ENCODE measurements at places on chromosomes 13 and 19.
A peak's percentile ranks its signal among the peaks of the same experiment; 100 is the strongest.

- no peak for DNase-seq
These were observed 47.5 kb downstream of the WASF3 start for GRCh38 chr13:26604784-26605545.

DNA sequence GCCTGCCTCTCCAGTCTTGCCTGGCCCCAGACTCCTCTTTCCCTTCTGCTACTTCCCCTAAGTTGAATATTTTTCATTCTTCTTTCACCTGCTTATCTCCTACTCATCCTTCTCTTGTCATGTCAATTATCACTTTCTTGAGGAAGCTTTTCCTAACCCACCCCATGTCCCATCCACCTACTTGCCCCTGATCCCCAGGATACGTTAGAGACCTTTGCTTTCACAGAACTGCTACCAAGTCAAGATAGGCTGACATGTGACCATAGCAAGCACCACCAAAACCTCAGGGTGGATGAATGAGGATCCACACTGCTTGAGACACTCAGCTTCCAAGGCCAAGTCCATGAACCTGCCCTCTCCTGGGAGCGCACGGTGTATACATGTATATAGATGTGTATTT is 131.5 kb downstream of the DNAJC15 start:
- no peak for DNase-seq

DNA sequence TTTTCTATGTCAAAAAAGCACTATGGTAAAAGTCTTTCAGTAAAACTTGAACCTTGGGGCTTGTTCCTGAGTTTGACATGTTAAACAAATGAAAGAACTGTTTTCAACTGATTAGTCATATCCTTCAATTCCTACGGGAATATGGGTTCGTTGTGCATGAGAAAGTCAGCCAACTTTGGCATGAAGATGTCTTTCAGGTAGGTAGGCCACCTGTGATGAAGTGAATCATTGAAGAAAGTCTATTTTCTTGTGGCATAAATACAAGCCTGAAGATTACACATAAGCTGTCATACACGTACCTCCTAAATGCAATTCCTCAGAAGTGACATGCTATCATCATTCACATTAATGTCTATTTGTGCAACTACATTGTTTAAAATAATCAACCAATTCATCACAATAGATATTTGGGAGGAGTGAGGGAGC is 513.0 kb downstream of the IRS2 start:
- peak; percentile 56 for DNase-seq

DNA sequence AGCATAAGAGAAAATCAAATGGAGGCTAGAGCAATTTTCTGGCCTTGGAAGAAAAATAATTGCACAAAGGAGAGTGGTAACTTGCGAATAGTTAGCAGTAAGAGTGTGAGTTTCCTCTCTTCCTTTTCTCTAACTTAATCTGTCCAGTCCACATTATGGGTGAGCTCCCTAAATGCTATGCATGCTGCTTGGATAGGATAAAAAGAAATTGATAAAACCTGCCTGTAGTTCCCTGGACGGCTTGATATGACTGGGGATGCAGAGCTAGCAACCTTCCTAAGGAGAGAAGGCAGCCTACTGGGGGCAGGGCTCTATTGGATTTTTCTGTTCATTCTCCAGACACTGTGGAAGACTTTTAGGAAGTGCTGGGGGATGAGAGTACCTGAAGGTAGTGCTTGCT is 311.3 kb downstream of the LMO7 start:
- no peak for DNase-seq

DNA sequence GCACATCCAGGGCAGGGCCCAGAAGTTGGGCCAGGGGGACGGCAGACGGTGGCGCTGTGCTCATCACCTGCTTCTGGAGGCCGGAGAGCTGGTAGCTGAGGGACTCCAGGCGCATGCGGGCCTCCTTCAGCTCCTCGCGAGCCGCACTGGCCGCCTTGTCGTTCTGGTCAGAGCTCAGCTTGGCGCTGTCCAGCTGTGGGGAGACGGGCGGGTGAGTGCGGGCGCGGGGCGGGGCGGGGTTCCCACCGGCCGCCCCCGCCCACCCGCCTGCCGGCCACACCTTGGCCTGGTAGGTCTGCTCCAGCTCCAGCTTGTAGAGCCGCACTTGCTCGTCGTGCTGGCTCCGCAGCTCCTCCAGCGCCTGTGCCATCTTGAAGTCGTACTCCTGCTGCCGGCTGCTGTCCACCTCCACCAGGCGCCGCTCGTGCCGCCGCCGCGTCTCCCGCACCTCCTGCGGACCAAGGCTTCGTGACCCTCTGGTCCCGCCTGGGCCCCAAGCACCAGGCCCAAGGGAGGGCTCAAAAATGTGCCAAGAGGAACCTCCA is 7.4 kb upstream of the TIMM13 start:
- DNase-seq, result no peak

- DNase-seq, result no peak
These were observed 8.7 kb downstream of the IFNL1 start for GRCh38 chr19:39304701-39305571.

DNA sequence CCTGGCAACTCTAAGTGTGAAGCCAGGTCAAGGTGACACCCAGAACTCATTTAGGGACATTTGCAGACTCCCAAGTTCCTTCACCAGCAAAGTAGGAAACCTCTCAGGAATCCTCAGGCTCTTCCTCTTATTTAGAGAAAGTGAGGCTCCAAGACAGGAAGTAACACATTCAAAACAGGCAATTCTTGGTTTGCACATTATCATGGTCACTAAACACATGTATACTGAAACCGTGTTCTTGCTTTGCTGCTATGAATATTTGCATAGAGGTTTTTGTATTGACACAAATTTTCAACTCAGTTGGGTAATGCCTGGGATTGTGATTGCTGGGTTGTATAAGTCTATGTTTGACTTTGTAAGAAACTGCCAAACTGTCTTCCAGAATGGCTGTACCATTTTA is 13.2 kb upstream of the URI1 start:
- no peak for DNase-seq

- no peak for DNase-seq
These were observed 63.7 kb downstream of the CRYL1 start for GRCh38 chr13:20461860-20462532.

GRCh38 chr13:106594980-106595379 is 27.0 kb upstream of the ARGLU1 start:
- DNase-seq, result no peak

DNA sequence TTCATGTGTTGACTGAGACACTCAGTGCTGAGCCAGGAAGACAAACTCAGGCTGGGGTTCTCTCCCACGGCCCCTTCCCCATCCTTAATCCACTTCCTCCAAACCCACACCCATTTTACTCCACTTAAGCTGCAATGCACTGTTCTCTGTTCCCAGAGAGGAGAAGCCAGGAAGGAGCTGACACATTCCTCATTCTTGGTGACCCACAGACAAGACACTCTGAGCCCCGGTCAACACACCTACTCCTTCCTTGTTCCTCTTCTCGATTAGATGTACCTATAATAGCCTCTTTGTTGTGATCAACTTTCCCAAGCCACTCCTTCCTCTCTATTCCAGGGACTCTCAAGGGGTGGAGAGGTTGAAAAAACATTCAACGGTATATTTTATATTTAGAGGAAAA is 47.1 kb downstream of the INSR start:
- DNase-seq, result no peak

DNA sequence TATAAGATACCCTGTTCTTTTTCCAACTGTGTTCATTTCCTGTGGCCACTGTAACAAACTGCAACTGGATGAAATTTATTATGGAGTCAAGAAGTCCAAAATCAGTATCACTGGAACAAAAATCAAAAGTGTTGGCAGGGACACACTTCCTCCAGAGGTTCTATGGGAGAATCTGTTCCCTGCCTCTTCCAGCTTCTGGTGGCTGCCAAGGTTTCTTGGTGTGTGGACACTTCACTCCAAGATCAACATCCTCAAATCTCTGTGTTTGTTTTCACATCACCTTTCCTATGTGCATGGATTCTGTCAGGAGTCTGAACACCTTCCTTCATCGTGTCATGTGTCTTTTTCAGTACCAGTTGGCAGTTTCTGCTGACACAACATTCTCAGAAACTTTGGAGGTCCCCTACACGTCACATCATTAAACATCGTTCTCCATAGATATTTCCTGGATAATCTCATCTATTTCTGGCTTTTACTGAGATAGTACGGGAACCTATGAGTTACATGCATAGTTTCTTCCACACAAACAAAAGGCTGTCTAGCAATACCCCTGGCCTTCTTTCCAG is 15.2 kb upstream of the EFNB2 start:
- no peak for DNase-seq

- no peak for DNase-seq
These were observed 20.6 kb downstream of the PCDH8 start for GRCh38 chr13:52827839-52828238.

DNA sequence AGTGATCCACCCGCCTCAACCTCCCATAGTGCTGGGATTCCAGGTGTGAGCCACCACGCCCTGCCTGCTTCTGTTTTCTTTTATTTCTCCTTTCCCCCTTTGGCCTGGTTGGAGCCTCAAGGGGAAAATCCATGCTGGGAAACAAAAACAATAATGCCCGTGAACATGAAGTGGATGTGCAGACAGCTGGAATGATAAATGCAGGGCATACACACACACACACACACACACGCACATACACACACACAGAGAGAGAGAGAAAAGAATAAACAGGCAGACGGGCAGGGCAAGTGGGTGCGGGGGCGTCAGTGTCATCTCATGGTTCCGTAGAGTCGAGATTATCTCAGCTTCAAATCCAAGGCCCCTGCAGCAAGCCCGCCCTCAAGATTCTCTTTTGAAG is 4.4 kb upstream of the PLEKHF1 start:
- DNase-seq, result no peak

- peak; percentile 78 for DNase-seq
These were observed 333.1 kb downstream of the GPC6 start for GRCh38 chr13:93559718-93560117.

DNA sequence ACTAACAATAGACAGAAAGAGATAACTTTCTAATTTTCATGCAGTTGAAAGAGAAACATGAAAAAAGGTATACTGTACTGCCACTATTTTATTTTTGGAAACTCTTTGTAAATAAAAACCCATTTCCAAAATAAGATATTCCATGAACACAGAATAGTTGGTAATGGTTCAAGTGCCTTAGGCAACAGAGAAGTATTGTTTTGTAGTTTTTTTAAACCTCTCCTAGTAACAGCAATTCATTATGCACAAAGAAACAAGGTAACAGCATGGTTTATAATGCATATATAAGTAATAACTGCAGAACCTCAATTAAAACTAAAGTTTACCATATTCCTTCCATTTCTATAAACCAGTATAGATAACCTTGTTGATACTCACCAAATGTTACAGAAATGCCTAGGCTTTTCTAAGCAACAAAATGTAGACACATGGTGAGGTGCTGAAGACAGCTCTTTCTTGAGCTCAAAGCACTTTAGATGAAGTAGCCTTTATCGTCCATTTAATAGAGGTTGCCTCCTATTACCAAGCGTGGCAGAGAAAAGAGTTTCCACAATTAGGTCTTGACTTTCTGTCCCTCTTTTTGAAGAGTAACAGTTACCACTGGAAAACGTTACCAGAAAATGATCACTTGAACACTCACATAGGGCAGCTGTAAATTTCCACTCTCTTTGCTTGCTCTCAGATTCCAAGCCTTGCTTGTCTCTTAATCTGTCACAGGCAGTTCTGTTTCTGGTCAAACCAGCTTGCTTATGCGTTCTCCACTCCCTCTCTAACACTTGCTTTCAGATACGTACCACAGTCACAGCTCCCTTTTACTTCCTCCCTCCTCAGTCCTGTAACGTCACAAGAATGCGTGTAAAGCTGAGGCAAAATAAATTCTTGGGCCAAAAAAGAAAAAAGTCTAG is 42.9 kb downstream of the CAB39L start:
- peak; percentile 49 for DNase-seq

DNA sequence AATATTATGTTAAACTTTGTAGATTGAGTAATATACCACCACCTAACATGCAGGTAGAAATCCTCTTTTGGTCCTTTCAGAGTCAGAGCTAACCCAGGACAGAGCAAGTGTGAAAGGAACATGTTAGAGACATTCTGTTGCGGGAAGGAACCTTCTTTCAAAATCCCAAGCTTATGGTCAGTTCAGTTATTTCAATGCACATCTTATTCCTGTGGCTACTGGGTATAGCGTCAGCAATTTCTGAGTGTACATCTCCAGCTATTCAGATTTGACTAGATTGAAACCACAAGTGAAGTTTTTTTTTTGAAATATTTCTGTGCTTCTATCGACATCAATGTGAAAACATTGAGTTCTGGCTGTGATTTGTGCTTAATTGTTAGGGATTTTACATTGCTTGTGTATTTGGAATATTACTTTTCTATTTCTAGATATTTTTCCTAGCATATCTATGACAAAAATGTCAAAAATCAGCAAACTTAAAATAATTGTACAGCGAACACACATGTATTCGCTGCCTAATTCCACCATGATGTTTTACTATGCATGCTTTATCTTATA is 165.3 kb downstream of the LMO7 start:
- no peak for DNase-seq

DNA sequence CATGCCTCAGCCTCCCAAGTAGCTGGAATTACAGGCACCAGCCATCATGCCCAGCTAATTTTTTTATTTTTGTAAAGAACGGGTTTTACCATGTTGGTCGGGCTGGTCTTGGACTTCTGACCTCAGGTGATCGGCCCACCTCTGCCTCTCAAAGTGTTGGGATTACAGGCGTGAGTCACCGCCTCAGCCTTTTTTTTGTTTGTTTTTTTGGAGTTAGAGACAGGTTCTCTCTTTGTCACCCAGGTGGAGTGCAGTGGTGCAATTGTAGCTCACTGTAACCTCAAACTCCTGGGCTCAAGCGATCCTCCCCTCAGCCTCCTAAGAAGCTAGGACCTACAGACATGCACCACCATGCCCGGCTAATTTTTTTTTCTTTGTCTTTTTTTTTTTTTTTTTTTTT is 15.6 kb upstream of the NOTCH3 start:
- DNase-seq, result no peak

- DNase-seq, result no peak
These were observed 338.4 kb downstream of the PCDH17 start for GRCh38 chr13:57969951-57970350.

DNA sequence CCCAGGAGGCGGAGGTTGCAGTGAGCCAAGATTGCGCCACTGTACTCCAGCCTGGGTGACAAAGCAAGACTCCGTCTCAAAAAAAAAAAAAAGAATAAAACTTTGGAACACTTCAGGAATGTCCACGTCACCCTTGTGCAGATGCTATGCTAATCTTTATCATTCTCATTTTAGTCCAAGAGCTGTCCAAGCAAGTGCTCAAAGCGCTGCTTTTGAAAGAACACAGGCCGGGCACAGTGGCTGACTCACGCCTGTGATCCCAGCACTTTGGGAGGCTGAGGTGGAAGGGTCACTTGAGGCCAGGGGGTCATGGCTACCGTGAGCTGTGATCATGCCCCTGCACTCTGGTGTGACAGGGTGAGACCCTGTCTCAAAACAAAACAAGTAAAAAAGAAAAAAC is 11.1 kb upstream of the UQCR11 start:
- peak; percentile 69 for DNase-seq
